ENCODE measurements at places on chromosomes 2 and 18.
A peak's percentile ranks its signal among the peaks of the same experiment; 100 is the strongest.

DNA sequence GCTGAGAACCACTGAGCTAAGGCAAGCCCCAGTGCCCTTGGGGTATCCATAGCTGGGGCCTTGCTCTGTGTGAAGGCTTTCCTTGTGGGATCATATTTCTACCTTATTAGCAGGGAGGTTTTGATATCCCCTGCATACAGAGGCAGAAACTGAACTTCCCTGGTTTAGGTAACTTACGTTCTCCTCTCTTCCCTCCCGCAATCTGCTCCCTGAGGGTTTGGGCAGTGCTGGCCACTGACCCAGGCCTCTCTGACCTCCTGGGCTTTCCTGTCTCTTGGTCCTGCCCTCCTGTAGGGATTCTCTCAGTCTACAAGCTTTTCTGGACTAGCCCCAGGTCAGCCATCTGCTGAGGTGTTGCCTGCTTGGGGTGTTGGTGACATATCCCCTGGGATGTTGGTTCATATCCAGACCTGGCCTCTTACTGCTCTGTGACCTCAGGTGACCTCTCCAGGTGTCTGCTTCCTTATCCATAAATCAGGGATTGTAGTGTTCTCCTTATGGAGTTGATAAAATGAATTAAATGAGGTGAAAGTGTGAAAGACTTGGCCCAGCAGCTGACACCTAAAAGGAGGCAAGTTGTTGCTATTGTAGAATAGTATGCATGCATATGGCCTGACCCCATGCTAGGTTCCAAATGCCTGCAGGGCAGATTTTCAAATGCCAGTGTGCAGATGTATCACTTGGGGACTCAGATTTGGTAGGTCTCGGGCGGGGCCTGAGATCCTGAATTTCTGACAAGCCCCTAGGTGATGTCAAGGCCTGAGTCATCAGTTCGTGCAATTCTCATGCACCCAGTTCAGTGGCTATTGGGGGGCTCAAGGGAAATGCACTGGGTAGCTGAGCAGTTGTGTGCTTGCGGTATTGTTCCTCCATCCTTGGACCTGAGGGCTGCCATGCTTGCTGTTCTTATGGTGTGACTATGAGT lies 106.6 kb downstream of the FHOD3 start:
- no peak for DNase-seq

GRCh38 chr2:54675738-54676137 lies 47.7 kb upstream of the EML6 start:
- no peak for DNase-seq

DNA sequence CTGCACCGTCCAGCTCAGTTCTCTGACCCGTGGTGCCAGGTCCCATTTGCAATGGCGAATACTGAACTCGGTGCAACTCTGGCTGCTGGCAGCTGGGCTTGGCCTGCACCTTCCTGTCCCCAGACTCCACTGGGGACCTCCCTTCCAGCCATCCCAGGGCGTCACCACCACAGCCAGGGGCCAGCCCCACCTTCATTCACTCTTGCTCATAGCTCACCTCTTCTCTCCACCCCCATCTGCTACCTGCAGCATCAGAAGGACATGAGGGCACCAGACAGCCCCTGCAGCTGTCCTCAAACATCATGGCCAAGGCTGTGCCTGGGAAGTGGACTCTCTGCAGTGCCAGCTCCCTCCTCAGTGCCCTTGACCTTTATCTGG lies 16.2 kb upstream of the ALPI start:
- DNase-seq, result no peak

GRCh38 chr2:37287966-37288365 lies 36.7 kb downstream of the PRKD3 start:
- peak; percentile 14 for DNase-seq

DNA sequence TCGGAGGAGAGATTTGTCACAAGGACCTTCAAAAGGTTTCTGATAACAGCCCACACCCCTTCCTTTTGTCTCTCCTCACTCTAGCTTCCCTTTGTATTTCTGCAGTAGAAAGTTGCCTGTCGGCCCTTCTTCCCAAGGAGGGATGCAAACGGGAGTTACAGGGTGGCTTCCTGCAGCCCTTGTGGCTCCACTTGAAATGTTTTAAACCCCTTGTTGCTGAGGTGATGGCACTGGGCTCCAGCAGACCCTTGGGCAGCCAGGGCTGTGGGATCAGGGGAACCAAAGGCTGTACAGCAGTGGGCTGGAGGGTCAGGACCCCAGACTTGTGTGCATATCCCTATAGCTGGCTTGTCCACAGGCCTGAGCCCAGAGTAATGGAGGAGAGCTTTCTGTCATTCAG lies 62.1 kb downstream of the COA5 start:
- no peak for DNase-seq

GRCh38 chr2:84297155-84297554 lies 161.9 kb downstream of the SUCLG1 start:
- DNase-seq, result no peak

GRCh38 chr18:37476182-37476581 lies 89.4 kb downstream of the CELF4 start:
- peak; percentile 62 for DNase-seq

DNA sequence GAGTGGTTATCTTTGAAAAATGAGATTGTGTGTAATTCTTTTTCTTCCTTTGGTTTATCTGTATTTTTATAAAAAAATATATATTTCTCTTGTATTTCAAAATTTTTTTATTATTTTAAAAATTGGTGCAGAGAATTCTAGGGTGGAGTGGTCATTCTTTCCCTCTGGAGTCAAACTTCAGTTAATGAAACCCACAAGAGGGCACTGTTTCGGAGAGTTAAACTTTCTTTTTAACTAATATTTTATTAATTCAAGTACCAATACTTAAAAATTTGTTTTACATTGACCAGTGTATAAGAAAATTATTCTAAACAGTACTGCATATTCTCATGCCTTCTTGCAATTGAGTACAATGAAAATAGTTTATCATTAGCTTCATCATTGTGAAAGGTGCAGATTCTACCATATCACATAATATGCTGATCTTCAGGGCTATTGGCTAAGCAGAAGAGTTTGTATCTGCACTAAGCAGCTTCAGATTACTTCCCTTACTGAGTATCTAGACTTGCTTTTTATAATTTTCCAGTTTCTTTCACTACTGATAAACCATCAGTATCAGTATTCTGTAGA lies 50.1 kb downstream of the HS1BP3 start:
- no peak for DNase-seq

DNA sequence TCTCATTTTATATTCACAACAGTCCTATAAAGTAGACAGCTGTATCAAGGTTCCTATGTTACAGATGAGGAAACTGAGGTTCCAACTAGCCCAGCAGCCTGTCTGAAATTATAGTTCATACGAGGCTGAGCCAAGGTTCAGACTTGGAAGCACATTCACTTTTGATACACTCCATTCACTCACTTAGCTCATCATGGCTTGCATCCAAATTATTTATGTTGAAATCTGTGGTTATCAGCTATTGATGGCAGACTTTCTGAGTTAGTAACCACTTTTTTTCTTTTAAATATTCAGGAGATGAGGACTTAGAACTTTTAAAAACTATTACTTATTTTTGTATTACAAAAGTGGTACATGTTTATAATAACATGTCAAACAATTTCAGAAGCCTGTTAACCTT lies 188.2 kb downstream of the MTX2 start:
- DNase-seq, result no peak

- DNase-seq, result peak; percentile 32
These were observed 61.1 kb downstream of the FMNL2 start for GRCh38 chr2:152396051-152396511.

DNA sequence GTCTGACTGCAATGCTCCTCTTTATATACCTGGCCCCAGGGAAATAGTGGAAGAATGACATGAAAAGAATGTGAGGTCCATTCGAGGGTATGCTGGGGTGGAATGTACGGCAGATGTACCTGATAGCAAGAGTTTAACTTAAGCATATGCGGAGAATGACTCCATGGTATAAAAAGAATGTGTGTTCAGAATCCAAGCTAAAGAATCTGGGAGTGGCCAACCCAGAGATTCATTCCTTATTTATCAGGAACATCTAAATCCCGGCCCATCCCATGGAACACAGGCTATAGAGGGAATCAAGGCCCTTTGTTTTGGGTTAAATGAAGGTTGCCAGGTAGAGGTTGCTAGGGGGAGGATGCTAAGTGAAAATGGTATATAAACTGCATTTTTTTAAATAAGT lies 150.0 kb downstream of the ZNF385B start:
- DNase-seq, result no peak

- no peak for DNase-seq
These were observed 294.4 kb upstream of the EPC2 start for GRCh38 chr2:148350199-148350598.

- DNase-seq, result no peak
These were observed 21.4 kb downstream of the SLC3A1 start for GRCh38 chr2:44296653-44297052.

GRCh38 chr2:112623913-112624777 lies 21.6 kb upstream of the SLC20A1 start:
- DNase-seq, result peak; percentile 22

DNA sequence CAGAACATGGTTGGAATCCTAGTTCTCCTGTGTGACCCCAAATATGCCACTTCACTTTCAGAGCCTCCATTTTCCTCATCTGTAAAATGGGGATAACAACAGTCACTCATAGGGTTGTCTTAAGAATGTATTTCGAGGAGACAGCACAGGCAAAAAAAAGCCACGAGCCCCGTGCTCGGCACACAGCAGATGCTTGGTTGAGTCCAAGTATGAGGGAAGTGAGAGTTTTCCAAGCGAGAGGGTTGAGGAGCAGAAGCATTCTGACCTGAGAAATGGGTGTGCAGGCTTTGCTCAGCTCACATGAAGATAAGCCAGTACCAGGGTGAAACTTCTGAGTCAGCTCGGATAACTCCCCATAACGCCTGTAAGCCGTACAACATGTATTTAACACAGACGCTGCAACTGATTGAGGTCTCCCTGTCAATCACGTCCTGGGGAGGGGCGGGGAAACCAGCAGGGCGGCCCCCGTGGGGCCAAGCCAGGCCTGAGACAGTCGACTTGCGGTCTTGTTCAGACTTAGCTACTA lies 23.0 kb upstream of the ODC1 start:
- no peak for DNase-seq

- no peak for DNase-seq
These were observed 9.0 kb downstream of the ASB1 start for GRCh38 chr2:238435752-238436096.

DNA sequence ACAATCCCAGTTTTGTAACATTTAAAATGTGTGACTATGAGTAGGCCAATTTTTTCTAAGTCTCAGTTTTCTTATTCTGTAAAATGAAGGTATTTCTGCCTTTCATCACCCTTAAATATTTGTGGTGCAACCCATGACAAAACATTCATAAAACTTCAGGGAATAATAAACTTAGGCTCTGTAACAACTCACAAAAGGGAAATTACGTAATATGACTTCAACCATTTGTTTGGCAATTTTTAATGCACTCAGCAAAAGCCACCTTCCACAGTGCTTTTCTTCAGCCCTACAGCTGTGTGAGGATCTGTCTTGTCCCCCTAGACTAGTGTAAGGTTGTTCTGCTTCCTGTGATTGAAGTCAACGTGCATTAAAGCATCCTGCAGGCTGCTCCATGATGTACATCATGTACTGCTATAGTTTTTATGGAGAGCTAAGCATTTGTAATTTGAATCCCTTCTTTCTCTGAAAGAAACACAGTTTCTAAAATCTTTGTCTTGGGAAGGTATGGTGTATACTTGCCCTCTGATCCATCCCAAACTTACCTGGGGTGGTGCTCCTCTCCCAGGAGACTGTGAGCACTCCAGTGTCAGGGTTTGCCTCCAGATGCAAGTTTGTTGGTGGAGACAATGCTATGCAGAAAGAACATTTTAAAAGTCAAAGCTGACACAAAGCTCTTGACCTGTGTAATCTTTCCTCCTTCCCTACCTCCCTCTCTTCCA lies 39.1 kb downstream of the FN1 start:
- peak; percentile 71 for DNase-seq

- peak; percentile 59 for DNase-seq
These were observed 68.0 kb downstream of the RBMS1 start for GRCh38 chr2:160425434-160426151.

DNA sequence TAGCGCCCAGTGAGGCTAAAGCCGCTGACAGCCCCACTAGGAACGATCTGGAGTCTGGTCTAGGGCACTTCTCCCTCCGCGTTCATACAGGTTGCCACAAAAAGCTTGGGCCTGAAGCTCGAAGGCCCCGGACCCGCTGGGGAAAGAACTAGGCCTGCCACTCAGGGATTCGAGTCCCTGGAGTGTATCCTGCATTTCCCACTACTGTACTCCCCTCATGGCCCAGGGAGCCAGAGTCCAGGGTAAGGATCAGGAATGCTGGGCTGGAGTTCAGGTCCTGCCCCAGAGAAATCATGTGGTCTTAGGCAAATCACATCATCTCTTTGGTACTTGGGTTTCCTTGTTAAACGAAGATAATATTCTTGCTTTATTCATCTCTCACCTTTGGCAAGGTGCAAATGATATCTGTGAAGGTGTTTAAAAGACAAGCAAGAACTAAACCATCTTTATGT lies 1.4 kb upstream of the ZFP36L2 start:
- no peak for DNase-seq

GRCh38 chr18:55111271-55111670 lies 152.0 kb upstream of the CCDC68 start:
- DNase-seq, result no peak

GRCh38 chr18:59200787-59201186 lies 19.2 kb upstream of the GRP start:
- DNase-seq, result peak; percentile 61

- DNase-seq, result no peak
These were observed 129.7 kb downstream of the LRP2 start for GRCh38 chr2:169232551-169233154.

DNA sequence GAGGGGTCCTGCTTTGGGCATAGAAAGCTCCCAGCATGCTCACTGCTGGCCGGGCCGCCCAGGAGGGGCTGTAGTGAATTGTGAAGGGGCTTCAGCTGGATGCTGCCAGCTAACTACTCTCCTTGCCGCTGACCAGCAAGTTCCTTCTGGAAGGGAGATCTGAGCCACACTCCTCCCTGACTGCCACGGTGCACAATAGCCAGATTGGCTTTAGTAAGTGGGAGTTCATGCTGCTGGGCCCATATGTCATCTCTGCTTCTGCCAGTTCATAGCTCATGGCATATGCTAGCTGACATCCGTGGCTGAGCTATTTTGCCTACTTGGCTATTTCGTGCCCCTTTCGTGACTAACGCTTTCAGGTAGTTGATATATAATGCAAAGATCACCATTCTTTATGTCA lies 51.6 kb upstream of the ROCK2 start:
- no peak for DNase-seq

DNA sequence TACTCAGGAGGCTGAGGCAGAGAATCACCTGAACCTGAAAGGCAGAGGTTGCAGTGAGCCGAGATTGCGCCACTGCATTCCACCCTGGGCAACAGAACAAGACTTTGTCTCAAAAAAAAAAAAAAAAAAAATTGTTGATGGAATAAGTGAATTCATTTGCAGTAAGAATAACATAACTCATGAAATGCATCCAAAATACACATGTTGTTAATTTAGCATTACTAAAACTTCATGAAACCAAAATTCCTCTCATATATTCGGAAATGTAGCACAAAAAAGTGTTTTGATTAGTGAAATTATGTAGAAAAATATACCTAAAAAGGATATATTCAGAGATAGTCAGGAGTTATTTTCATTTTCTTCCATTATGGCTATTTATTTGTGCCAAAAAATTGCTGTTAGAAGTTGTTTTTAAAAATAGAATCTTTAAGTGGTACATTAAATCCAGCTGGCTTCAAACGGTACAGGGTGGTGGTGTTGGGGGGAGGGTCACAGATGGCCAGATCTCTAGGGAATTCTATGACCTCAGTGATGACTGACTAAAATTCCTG lies 78.2 kb upstream of the UGP2 start:
- no peak for DNase-seq

GRCh38 chr18:35241448-35241804 lies 592 bp downstream of the ZNF397 start:
- peak; percentile 18 for DNase-seq

- DNase-seq, result peak; percentile 21
These were observed 322.3 kb downstream of the TSN start for GRCh38 chr2:122077771-122078170.

- no peak for DNase-seq
These were observed 516.2 kb upstream of the HS6ST1 start for GRCh38 chr2:128834880-128835252.

Measured in A673 (cell line).